ENCODE measurements at places on chromosomes 3 and 15.

GRCh38 chr3:15092686-15093085, 6.3 kb downstream of the RBSN start:
- H3K27me3 ChIP-seq = no peaks in the 10 kb centered on the region
- no peak overlapping the region for H3K4me3 ChIP-seq
- no peak overlapping the region for H3K27ac ChIP-seq
- H3K36me3 ChIP-seq = no peaks in the 10 kb centered on the region

DNA sequence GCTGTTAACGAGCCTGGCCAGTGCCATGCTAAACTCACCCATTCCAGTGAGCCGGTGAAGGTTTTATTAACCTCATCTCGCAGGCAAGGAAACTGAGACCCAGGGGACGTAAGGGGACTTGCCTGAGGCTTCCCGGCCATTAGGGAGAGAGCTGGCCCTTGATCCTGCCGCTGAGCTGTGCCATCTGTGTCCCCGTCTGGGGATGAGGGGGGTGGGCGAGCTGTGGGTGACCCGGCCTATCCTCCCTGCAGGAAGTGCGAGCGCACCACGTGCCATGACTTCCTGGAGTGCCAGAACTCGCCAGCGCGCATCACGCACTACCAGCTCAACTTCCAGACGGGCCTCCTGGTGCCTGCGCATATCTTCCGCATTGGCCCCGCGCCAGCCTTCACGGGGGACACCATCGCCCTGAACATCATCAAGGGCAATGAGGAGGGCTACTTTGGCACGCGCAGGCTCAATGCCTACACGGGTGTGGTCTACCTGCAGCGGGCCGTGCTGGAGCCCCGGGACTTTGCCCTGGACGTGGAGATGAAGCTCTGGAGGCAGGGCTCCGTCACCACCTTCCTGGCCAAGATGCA, 88.5 kb downstream of the FBLN2 start:
- H3K27me3 ChIP-seq = no peaks in the 10 kb centered on the region
- H3K4me3 ChIP-seq = no peak overlapping the region
- no peaks in the 10 kb centered on the region for H3K36me3 ChIP-seq

- H3K27me3 ChIP-seq = no peaks in the 10 kb centered on the region
- H3K36me3 ChIP-seq = no peaks in the 10 kb centered on the region
- no peaks in the 10 kb centered on the region for H3K4me1 ChIP-seq
- DNase-seq = no peak
- no peak overlapping the region for H3K4me3 ChIP-seq
Measured at GRCh38 chr15:58355973-58356372, 75.8 kb upstream of the LIPC start.

DNA sequence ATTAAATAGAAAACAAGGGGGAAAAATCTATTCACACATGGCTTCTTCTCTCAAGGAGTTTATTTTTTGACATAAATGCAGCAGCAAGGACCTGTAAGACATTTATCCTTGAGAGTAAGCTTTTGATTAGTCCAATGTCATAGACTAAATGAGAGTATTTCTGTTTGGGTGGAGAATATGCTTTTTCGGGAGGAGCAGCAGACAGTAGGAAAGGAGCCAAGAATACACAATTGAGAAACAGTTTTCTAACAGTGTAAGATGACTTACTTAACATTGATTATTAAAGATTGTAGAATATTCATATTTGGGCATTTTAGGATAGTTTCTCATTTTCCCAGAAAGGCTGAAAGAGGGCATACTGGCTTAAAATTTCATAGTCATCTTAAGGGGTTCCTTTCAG, 65.9 kb upstream of the PAQR5 start:
- H3K4me1 ChIP-seq = no peaks in the 10 kb centered on the region
- no peaks in the 10 kb centered on the region for H3K36me3 ChIP-seq
- no peak overlapping the region for H3K27ac ChIP-seq
- no peak overlapping the region for H3K4me3 ChIP-seq
- H3K27me3 ChIP-seq = no peaks in the 10 kb centered on the region

GRCh38 chr15:87973501-87974215, 282.9 kb downstream of the NTRK3 start:
- DNase-seq = no peak
- no peak overlapping the region for H3K27ac ChIP-seq
- no peaks in the 10 kb centered on the region for H3K36me3 ChIP-seq
- H3K4me3 ChIP-seq = no peak overlapping the region
- H3K4me1 ChIP-seq = no peaks in the 10 kb centered on the region

DNA sequence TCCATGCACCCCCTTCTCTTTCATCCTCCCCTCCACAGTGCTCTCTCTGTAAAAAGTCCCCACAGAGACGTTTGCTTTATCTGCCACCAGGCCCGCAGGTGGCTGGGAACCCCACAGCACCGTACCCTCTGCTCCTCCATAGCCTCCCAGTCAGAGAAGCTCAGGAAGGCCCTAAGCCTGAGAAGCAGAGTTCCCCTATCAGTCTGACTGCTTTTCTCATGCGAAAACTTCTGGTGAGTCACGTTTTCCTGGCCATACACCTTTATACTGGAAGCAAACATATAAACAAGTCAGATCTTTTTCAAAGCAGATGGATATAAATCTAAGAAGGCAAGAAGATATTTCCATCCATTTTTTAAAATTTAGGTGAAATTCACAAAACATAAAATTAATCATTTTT, 51.5 kb upstream of the MEF2A start:
- no peaks in the 10 kb centered on the region for H3K27me3 ChIP-seq
- no peak overlapping the region for H3K4me3 ChIP-seq
- H3K27ac ChIP-seq = no peak overlapping the region
- no peak for DNase-seq
- peaks cover 2% of the 10 kb centered on the region for H3K4me1 ChIP-seq
- H3K36me3 ChIP-seq = no peaks in the 10 kb centered on the region

DNA sequence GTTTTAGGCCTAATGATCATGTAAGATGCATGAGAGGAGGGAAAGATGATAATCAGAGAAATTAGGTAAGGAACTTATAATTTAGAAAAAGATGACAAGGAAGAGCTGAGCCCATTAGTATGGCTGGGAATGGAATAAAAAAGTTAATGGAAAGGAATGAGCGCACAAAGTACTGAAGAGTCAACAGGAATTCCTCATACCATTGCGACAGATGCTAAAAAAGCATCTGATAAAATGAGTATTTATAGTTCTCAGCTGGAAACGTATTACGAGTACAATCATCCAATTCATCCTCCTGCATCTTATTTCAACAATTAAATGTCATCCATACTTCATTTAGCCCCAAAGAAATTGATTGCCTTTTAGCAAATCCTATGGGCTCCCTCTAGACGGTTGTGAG, 58.9 kb downstream of the TMCC1 start:
- DNase-seq = no peak
- H3K27me3 ChIP-seq = no peaks in the 10 kb centered on the region
- H3K4me1 ChIP-seq = no peaks in the 10 kb centered on the region

DNA sequence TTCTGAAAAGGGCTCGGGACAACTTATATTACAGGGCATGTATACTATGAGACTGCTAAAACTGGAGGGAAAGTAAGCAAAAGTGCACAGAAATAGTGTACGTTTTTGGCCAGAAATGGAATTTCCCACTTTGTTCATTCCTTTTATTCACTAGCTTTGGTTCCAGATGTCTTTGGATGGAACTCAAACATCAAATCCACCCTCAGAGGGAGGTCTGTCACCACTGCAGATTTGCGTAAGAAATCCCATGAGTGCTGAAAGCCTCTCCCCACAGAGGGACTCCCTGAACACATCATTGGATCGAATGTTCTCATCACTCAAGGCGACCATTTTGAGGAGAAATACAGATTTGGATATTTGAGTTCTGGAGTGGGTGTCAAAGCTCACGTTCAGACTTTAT, 71.6 kb downstream of the FEM1B start:
- no peak for DNase-seq
- no peak overlapping the region for H3K27ac ChIP-seq
- no peaks in the 10 kb centered on the region for H3K36me3 ChIP-seq

GRCh38 chr3:186986816-186987215, 56.5 kb downstream of the ST6GAL1 start:
- no peaks in the 10 kb centered on the region for H3K4me1 ChIP-seq
- no peaks in the 10 kb centered on the region for H3K36me3 ChIP-seq
- H3K4me3 ChIP-seq = no peak overlapping the region
- DNase-seq = no peak
- H3K27ac ChIP-seq = no peak overlapping the region
- no peaks in the 10 kb centered on the region for H3K27me3 ChIP-seq
